NCI-H2081 treated with DMSO at 0.1 percent for 48 hours (cell line): ENCODE measurements at places on chromosomes 1 and 21.

GRCh38 chr1:198907423-198907746, 268.5 kb downstream of the PTPRC start:
- no peak for DNase-seq

DNA sequence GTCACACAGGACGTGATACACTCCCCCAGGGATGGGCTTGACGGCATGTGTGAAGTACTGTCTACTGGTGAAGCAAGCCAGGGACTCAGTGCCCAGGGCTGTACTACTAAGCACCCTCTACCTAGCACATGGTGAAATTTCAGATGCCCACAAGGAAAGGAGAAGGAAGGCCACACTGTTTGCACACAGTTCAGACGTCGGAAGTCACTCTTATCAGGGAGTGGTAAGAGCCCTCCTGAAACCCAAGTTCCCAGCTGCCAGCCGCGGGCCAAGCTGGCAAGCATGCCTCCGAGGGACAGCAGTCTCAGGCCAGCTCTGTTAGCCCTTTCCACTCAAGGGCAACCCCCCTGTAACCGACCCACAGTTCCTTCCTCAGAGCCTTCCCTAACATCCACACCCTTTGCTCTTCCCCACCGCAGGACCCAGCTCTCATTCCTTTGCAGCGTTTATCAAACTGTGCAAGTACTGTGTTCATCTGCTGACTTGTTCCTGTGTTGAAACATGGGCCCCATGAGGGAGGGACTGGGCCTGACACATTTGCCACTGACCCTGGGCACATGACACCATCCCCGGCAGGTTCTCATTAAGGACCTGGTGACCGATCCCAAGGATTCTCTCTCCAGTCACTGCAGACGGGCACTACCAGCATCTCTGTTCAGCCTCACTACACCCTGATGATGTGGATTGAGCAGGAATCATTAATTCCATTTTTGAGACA, 58.5 kb downstream of the SLC66A1 start:
- DNase-seq: no peak

GRCh38 chr1:151570819-151571218, 30.7 kb downstream of the TUFT1 start:
- DNase-seq: peak; percentile 70

DNA sequence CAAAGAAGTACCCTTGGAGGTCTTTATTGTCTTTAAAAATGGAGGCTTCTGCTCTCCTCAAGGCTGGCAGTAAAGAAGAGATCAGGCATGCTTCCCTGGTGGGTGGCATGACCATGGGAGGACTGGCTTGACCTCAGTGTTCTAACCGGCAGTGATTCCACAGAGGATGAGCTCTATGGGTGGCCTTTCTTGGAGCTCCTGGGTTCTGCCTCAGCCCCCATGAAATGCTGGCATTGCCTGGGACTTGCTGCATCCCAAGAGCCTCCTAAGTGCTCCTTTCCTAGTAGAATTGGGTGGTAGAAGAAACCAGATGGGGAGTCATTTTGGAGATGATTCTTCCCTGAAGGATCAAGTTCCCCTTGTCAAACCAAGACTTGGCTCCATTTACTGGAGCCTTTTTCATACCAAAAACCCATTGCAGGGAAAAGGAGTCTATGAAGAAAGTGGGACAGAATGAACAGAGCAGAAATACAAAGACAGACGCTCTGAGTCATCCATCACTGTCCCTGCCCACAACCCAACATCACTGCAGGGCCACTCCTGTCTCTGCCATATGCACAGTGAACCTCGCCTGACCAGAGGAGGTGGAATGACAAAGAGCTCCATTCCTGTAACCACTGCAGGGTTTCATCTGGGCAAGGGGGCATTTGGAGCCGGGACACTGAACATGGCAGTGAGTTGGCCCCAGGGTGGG, 42.4 kb downstream of the RIMS3 start:
- no peak for DNase-seq

DNA sequence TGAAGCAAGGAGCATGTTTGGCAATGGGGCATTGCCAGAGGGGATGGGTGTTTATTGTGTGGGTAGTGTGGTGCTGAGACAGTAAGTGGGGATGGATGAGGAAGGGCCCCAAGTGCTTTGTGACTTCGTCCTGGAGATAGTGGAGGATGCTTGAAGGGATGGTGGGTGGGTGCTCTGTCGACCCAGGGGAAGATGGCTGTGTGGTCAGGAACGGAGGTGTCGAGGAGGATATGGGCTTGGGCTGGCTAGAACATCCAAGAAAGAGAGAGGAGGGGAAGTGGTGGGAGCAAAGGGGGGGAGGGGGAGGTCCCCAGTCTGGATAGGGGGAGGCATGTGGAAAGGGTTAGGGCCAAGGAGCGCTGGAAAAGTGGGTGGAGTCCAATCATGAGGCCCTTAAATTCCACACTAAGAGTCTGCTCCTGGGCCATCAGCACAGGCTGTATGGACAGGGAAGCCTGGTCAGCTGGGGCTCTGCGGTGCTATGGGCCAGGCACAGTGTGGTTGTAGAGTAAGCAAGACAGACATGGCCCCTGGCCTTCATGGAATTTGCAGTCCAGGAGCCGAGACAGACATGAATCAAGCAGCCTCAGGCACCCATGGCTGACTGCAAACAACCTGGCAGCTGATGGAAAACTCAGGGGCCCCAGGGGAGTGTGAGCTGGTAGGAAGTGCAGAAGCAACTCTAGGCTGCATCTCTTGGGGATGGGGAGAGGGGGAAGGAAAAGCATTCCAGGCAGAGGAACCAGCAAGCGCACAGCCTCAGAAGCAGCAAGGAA, 36.3 kb downstream of the EDN2 start:
- no peak for DNase-seq

DNA sequence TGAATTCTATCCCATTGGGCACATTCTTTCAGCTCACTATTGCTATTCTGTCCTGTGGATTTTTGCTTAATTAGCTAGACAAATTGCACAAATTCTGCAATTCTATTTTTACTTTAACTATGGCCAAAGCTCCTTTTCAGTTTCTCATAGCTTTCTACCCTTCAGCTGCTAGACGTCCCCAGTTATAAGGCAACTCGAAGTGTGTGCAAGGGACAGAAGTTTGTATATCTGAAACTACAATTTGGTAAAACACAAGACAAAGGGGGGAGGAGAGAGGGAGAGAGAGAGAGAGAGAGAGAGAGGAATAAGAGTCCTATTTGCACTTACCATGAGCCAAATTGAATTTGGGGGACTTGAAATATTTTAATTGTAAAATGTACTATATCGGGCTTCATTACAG, 91.8 kb downstream of the SETD4 start:
- no peak for DNase-seq

DNA sequence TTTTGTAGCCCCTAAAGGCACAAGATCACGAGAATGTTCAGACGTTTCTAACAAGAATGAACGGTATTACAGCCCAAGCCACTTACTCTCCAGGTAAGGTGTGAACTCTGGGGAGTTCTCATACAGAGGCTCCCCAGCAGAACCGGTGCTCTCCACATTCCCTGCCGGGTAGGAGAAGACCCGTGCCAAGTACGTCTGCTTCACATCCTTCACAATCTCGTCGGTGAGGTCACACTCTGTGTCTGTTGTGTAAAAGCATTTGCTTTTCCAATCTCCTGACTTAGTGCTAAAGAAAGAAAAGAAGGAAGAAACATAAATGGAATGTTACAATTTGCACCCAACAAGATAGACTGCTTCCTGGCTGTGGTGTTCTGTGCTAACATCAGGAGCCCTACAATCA, 5.7 kb downstream of the F3 start:
- DNase-seq: no peak

DNA sequence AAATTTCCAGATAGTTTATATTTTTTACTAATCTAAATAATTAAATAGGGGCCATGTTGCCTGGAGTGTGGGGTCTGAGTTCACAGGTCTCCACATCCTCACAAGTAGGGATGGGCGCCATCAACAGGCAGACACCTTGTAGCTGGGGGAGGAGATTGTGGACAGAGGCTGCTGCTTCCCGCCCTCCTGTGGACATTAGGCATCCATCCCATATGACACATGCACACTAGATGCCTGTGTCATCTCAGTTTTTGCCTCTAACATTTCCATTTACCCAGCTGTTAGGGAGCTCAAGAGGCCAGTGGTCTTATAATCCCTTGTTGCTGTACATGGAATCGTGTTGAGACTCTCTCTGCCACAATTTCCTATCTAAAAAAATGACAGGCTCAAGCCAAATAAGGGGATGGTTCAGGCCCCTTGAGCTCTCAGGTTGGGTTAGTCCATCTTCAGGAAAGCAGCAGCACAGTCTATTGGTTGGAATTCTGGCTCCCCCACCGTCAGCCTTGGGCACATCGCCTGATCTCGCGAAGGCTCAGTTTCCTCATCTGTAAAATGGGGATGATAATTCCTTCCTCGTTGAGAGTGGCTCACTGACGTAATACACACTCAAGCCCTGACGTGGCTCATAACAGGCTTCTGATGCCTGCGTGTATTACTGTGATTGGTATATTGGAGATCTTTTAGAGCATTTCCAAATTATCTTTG, 13.6 kb downstream of the LHX4 start:
- no peak for DNase-seq

DNA sequence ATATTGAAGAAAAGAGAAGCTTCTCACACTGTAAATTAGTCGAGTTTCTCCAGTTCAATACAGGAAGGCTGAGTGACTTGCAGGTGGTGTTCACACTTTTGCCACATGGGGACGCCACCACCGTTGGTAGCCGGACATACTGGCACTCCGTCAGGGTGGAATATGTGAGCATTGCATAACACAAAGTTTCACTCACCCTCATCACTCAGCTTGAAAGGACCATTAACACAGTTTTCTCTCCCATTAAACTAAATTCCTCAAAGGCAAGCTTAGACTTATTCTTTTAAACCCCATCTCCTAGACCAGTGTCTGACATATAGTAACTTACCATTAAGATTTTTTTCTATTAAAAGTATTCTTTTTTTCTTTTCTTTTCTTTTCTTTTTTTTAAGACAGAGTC, 105.3 kb upstream of the SERBP1 start:
- DNase-seq: no peak

- no peak for DNase-seq
These were observed 858.0 kb downstream of the USP25 start for GRCh38 chr21:16587681-16588375.
